Neural progenitor cell (in vitro differentiated cells): ENCODE measurements at places on chromosomes 6 and 20. TPM values are rescaled to one million over a fixed set of nuclear protein-coding genes. Genes with fewer than 3 reads are reported as not detected.

DNA sequence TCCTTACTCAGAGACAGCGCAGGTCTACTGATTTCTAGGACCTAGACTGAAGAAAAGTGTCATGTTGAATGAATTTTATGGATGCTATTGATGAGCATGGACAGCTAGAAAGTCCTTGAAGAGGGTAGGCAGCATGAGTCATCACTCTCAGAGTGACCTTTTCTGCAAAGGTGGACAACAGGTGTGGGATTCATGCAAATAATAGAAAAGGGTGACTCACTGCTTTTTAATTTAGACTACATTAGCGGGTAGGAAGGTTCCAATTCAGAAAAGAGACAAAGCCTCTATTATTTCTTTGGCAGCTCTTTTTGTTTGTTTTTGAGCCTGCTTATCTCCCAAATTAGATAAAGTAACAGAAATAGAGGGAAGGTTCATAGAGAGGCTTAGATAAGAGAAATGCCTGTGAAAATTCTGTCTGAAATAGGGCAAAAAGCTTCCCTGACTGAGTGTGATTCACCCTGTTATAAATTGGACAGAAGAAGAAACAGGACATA lies 191.4 kb downstream of the TENT5A start:
- no peak for DNase-seq

PNPLA1 gene
- total RNA-seq: not detected in 2 replicates

MUCL3 gene
- total RNA-seq: 0.03 TPM in 1 of 2 replicates, not detected in the other

DNA sequence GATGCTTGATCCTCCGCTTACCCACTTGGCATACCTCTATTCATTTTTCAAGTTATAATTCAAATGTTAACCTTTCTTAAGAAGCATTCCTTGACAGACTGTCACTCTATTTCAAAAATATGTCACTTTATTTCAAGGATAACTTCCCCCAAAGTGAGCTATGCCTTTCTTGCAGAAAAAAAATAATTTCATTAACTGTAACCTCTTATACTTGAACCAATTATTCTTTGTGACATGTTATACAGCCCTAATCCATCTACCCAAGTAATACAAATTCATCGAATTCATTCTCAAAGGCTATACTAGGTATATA lies 9.3 kb upstream of the NHSL1 start:
- DNase-seq: no peak

- no peak for DNase-seq
Measured at GRCh38 chr20:13418263-13419229, 197.5 kb downstream of the ISM1 start.

DNA sequence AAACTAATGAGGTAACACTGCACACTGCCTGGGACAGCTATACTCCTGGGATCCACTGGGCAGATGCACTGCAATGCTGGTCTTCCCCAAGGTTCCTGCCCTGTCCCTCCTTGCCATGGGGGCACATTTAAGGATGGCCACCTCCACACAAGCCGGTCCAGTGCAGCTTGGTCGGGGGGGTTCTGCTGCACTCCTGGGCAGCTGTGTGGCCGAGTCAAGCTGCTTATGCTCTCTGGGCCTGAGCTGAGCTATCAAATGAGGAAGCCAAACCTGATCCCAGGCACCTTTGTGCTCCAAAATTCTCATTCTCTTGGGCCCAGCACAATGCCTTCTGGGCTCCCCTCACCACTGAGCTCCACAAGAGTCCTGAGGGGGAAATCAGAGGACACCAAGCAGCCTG lies 37.3 kb downstream of the NINL start:
- DNase-seq: no peak

- peak; percentile 43 for DNase-seq
Measured at GRCh38 chr6:68638230-68638900, 3.3 kb downstream of the ADGRB3 start.

DNA sequence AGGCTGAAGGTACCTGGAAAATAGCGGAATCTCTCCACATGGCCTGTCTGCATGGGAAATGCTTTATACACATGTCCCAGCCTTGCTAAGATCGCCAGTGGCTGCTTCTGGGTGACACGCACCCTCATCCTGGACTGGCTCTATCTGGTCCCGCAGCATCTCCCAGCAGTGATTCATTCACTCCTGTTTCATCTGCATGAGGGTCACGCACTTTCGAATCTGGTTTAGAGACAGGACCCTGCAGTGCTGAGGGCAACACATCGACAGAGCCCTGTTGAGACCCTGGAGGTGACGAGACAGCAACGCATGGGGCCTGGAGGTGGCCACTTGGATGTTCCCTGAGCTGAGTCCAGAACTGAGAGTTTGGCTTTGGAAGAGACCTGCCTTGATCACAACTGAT lies 136.5 kb downstream of the SMOC2 start:
- no peak for DNase-seq

NDRG3 gene
- 23.8 and 25.3 TPM in 2 replicates for total RNA-seq

DNA sequence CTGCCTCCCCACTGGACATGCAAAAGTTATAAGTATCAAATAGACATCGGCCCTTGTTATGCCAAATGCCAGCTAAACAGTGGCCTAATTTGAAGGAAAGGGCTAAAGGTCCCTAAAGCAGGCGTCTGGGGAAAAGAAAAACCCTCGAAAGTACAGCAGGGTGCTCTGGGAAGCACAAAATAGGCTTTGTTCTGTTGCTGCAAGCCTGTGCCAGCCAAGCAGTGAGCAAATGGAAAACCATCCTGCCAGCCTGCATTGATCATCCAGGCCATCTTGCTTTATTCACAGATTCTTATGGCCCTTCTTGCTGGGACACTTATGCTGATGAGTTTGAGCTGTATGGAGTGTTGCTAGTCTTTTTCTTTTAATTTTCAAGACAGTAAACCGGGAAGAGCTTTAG lies 62.2 kb upstream of the PLEKHG1 start:
- DNase-seq: no peak

- DNase-seq: no peak
Measured at GRCh38 chr20:43949741-43950618, 35.3 kb downstream of the TOX2 start.

DNA sequence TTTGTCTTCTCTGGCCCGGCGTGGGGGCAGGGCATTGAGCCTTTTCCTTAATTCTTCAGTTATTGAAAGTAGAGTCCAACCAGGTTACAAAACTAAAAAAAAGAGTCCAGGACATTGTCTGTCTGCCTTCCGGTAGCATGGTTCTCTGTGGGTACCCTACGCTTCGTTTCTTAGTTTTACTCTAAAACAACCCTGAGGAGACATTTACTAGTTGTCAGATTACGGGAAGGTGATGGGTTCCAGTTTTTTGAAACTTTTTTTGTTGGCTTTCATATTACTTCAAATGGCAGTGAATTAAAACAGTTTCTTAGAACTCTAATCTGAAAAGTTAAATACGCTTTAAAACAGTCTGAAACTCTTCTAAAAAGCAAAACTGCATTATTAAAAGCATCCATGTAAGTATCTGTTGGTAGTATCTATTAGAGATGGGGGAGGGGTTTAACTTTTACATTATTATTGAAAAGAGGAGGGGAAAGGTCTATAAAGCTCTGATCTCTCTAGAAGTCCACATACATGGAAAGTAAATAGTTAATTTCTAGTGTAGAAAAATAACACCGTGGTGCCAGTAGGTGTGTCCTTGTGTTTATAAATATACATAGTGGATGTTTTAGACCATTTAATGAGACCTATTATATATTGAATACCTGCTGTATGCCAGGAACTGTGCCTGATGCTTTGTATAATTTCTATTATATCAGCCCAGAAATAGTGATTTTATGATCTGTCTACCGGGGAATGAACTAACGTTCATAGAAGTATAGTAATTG lies 2.2 kb downstream of the BICRAL start:
- DNase-seq: no peak

ESR1 gene
- total RNA-seq: 0.03 TPM in 1 of 2 replicates, not detected in the other

BPIFA1 gene
- total RNA-seq: not detected in 2 replicates

DNA sequence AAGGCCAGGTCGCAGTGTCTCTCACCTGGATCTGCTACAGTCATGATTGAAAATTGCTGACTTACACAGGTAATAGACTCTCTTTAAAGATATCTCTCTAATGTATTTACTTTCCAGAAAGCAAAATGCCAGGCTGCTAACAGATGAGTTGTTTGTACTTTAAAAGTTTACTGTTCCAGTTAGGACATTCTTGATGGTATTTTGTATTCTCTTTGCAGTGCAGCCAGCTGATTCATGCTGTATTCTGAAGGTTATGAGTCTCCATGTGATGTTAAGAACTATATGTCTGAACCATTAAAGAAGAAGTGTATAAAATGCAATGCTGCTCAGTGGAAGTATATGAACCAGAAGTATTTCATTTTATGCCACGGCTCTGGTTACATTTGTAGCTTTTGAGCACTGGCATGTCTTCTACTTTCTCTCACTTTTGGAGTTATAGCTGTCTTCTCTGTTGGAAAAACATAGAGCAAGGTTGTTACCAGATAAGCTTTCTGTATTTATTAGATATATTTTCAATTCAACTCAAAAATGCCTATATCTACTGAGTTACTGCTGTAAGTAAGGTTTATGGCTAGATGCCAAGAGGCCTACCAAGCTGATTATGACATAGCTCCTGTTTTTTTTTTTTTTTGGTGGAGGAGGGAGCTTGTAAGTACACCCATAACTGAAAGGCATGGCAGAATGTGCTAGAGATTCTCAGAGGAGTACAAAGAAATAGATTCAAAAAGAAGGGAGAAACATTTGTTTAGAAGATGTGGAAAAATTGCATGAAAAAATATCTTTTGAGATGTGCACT lies 130.5 kb upstream of the MAN1A1 start:
- no peak for DNase-seq

- DNase-seq: no peak
Measured at GRCh38 chr6:31465185-31465536, 32.8 kb upstream of the MICB start.

GRCh38 chr6:149154261-149154821 lies 163.2 kb upstream of the TAB2 start:
- DNase-seq: no peak

- DNase-seq: peak; percentile 83
Measured at GRCh38 chr20:34311118-34312023, 8.2 kb upstream of the AHCY start.

- DNase-seq: no peak
Measured at GRCh38 chr6:71531006-71531405, 242.4 kb downstream of the OGFRL1 start.
